Gastrocnemius medialis (tissue), 4 donors: ENCODE measurements at places on chromosomes 3 and 15.

DNA sequence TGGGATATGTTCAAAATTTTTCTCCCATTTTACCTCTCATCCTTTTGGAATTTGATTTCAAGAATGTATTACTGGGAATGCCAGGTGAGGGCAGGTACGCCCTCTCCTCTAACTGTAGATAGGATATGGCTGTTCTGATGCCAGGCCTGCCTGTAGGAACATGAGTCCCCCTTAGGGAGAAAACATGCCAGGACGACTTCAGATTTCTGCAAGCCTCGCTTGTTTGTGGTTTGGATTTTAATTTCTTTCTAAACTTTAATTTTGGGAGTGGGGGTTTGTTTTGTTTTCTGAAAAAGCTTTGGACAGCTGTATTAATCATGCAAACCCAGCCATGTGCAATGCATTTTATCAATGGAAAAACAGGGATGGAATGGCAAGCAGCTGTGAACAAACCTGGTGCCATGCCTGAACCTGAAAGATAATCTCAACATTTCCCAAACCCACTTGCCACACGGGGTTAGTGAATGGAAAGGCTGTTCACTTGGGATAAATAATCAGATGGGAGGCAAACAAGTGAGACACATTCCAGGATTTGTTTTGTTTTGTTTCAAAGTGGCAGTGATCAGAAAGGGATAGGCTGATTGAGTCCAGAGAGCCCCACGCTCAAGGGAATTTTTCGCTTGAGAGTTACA is 207.6 kb downstream of the GAP43 start:
- no peak overlapping the region for H3K27ac ChIP-seq
- no peaks in the 10 kb centered on the region for H3K4me1 ChIP-seq
- H3K27me3 ChIP-seq = no peaks in the 10 kb centered on the region

DNA sequence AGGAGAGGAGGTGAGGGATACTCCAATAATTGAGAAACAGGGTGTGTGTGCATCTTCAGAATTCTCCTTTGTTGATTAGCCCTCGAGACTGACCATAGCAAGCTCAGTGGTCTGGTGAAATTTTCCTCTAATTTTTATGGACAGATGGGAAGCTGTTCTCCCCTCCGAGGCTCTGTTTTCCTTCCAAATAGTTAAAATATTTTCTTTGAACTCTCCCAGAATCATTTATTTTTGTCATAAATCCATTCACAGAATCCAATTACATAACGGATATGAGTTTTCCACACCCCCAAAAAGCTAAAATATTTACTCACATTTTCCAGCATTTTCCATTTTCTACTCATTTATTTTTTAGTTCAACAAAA is 36.5 kb downstream of the QTRT2 start:
- H3K36me3 ChIP-seq = no peaks in the 10 kb centered on the region
- peaks cover 5% of the 10 kb centered on the region for H3K4me1 ChIP-seq
- H3K27me3 ChIP-seq = no peaks in the 10 kb centered on the region
- H3K27ac ChIP-seq = no peak overlapping the region
- DNase-seq = no peak

DNA sequence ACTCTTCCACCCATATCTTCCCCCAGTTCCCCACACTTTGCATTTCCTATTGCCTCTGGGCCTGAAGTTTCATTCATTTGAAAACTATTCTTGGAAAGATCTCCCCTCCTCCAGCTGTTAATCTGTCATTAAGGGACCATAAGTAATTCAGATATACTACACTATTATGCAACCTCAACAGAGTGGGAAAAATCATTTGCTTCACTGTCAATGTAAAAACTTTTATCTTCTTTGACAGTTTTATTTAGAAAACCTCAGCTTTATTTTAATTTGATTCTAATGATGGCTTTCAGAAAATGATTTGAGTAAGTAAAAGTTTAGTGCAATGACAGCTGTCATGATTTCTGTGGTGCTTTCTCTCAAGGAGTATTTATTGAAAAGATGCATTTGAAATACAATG is 435.3 kb upstream of the KCNMB2 start:
- no peak overlapping the region for H3K4me3 ChIP-seq
- H3K4me1 ChIP-seq = no peaks in the 10 kb centered on the region
- H3K36me3 ChIP-seq = no peaks in the 10 kb centered on the region

GRCh38 chr15:22265970-22266369 is 185.6 kb downstream of the OR4M2 start:
- no peak overlapping the region for H3K4me3 ChIP-seq
- DNase-seq = no peak
- H3K4me1 ChIP-seq = no peaks in the 10 kb centered on the region
- no peaks in the 10 kb centered on the region for H3K27me3 ChIP-seq
